OCI-LY7 (cell line): ENCODE measurements at places on chromosomes 12 and 14.

- no peak for DNase-seq
Measured at GRCh38 chr14:35366056-35366451, 38.5 kb downstream of the NFKBIA start.

- no peak for DNase-seq
Measured at GRCh38 chr14:75025082-75025481, 22.4 kb downstream of the EIF2B2 start.

DNA sequence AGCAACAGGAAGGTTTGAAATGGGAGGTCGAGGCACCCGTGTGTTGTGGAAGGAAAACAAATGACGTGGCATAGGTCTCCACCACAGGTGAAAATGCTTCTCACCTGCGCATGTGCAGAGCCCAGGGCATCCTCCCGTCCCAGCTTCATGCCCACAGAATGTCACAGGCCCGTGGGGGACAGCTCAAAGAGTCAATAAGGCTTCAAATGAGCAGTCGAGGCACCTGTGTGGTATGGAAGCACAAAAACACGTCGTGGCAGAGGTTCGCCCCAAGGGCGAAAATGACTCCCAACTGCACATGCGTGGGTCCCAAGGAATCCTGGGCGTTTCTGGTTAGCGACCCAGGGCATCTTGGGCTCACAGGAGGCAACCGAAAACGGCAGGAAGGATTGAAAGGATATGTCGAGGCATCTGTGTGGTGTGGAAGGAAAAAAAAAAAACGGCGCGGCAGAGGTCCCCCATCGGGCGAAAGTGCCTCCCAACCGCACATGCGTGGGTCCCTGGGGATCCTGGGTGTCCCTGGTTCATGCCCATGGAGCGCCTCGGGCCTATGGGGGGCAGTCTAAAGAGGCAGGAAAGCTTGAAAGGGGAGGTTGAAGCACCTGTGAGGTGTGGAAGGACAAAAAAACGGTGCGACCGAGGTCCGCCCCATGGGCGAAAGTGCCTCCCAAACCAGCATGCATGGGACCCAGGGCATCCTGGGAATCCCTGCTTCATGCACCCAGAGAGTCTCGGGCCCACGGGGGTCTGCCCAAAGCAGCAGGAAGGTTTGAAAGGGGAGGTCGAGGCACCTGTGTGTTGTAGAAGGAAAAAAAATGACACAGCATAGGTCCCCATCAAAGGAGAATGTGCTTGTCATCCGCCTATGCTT is 578.5 kb downstream of the ALG10 start:
- DNase-seq = no peak

- DNase-seq = peak; percentile 85
Measured at GRCh38 chr14:31084385-31084784, 58.2 kb upstream of the STRN3 start.

GRCh38 chr12:119153477-119154434 is 25.0 kb upstream of the HSPB8 start:
- no peak for DNase-seq

DNA sequence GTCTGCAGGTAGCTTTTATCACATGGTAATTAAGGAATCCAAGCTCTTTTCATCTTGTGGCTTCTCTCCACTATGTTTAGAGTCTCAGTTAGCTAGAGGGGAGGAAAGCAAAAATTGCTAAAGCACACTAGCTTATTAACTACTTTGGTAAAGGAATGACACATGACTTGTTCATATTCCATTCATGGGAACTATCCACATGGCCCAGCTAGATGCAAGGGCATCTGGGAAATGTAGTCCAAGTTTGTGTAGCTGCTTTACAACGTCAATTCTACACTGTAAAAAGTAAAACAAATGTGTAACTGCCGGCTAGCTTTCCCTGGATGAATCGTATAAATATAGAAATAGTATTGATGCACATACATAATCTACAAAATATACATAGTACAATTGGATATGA is 244.5 kb upstream of the LRFN5 start:
- no peak for DNase-seq

GRCh38 chr14:93462479-93462878 is 31.7 kb downstream of the UNC79 start:
- no peak for DNase-seq

DNA sequence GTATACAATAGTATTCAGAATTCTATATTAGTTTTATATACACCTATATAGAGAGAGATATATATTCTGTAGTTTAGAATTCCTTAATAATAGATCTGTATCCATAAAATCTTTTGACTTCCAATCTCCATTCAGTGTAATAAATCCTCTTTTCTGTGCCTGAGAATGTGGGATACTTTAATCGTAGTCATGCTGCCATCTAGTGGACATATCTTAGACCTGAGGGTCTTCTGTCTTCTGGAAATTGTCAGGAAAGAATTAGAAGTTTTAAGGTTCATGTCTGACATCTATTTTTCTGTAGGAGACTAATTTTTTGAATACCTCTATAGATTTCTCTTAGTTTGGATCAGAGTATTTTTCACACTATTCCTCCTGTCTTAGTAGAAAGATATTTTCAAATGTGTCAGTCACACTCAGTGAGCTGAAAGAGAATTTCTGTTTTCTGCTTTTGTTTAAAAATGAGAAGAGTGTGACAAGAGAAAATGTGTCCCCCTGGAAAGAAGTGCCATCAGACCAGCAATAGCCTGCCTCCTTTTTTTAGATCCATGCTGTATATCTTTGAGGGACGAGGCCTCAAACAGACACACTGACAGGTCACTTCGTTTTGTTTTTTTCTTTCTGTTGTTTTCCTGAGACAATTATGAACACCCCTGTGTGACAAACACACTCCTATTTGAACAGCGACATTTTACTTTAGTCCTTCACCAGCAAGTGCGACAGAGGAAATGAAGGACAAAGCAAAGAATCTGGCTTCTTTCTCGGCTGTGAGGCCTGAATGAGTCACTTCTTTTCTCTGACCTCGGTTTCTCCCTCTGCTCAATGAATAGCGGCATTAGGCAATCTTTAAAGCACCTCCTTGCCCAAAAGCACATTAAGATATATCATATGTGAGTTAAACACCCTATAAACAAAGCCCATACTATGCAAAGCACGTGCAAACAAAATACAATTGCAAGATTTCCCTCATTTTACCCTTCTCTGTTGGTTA is 96.3 kb downstream of the GALC start:
- peak; percentile 59 for DNase-seq

- DNase-seq = no peak
Measured at GRCh38 chr12:117036046-117036445, 63.2 kb downstream of the TESC start.

- no peak for DNase-seq
Measured at GRCh38 chr14:56059054-56059453, 59.2 kb upstream of the PELI2 start.

DNA sequence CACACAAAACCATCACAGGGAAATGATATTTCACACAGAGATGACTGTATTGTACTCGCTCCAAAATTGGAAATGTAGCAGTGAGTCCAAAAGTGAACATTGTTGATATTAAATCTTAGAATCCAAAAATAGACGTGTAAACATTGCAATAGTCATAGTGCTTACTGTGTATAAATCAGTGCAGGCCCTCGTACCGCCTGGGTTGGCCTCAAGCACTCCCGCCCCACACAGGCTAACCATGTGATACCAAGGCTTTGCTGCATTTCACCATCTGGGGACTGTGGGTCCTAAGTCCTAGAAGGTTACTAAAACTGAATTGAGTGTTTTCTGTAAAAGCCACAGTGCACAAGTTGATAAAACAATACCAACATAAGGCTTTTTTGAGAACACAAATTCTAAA is 107.3 kb downstream of the PPP2R5E start:
- peak; percentile 54 for DNase-seq

GRCh38 chr12:120010661-120011230 is 21.7 kb downstream of the BICDL1 start:
- no peak for DNase-seq

DNA sequence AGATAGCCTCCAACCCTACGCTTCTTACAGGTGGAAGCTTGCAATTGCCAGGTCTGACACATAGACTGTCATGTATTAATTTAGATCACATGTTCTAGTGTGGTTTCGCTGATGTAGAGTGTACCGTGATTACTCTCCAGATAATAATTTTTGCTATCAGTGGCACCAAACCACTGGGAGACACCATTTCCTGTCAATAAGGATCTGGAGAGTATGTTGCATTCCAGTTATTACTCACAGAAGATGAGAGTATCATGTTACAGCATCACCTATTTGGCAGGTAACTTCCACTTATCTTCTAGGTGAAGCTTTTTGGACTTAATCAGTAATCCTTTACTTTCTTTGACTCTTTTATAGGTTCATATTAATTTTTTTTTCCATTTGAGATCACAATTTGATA is 147.2 kb downstream of the HELB start:
- DNase-seq = no peak

DNA sequence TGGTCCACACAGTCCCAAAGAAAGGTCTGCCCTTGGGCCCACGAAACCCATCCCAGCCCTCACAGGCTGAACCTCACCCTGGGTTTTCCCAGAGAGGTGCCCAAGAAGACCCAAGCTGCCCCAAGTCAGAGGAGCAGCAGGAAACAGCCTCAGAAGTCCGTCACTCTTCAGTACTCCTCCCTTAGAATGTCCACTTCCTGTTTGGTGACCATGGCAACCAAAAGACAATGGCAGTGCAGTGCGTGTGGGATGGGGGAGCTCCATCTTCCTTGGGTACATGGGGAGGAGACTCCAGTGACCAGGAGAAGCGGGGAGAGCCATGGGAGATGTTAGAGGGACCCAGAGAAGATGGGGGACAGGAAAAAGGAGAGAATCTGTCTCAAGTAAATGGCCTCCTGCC is 11.3 kb downstream of the SELPLG start:
- DNase-seq = peak; percentile 61

GRCh38 chr12:4663971-4664505 is 15.1 kb downstream of the NDUFA9 start:
- no peak for DNase-seq

DNA sequence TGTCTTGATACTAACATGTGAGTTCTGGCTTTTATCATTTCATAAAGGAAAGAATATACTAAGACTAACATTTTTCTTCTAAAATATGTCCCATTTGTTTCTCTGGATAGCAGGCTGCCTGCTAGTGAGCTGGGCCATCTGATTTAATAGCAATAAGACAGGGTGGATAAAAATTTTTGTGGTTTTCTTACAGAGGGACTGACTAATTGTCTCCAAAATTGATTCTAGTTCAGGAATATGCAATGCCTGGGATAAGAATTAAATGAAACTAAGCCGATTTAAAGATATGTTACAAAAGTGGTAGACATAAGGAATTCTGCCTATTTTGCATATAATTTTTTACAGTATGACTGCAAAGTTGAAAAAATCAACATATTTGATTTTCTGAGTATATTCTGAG is 252.9 kb upstream of the NAV3 start:
- DNase-seq = no peak

GRCh38 chr14:101687756-101688546 is 73.6 kb upstream of the PPP2R5C start:
- no peak for DNase-seq

DNA sequence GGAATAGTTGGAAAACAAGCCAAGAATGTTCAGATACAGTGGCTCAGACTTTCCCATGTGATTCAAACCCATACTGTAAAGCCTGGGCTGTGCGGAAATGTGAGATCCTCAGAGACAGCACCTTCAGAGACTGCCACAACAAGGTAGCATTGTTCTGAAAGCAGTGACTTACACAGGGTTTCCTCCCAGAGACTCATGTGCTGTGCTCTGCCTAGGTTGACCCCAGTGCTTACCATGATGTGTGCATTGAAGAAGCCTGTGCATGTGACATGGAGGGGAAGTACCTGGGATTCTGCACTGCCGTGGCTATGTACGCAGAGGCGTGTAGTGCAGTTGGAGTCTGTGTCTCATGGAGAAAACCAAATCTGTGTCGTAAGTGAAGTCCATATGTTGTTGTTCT is 219.4 kb downstream of the LRRK2 start:
- DNase-seq = no peak

DNA sequence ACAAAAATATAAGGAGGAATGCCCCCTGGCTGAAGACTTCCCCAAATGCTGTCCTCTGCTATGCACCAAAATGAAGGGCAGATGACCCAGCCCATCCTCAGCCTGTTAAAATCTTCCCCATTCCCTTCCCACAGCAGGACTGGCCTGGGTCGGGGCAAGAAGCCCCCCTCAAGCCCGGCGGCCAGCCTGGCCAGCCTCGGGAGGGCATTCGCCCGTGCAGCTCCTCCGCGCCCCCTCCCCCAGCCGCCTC is 413 bp downstream of the RARG start:
- DNase-seq = no peak

DNA sequence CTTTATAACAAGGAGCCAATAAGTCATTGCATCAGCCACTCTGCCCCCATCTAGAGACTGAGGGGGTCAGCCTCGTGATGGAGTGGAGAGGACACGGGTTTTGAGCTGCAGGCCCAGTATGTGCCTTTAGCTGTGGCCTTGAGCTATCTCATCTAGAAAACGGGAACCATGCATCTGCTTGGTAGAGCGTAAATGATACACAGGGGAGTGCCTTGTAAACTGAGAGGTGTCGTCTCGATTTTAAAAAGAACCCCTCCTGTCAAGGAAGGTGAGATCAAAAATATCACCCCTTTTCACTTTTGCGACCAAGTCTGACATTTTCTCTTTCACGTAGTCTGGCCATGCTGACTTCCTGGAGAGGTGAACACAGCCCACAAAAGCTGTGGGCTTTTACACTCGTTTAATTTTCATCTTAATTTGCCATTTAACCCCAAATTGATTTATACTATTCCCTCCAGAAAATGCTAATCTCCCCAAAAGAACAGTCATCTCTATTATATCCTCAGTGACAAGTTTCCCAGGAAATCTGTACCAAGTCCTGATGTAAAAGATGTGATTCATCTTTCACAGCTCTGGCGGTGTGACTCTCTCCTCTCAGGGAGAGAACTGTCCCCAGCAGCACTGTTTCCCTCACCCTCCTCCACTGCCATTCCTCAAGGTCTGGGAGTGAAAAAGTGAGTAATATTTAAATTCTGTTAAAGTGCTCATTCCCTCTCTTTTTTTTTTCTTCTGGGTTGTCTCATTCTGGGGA is 30.6 kb downstream of the VCPKMT start:
- peak; percentile 79 for DNase-seq

DNA sequence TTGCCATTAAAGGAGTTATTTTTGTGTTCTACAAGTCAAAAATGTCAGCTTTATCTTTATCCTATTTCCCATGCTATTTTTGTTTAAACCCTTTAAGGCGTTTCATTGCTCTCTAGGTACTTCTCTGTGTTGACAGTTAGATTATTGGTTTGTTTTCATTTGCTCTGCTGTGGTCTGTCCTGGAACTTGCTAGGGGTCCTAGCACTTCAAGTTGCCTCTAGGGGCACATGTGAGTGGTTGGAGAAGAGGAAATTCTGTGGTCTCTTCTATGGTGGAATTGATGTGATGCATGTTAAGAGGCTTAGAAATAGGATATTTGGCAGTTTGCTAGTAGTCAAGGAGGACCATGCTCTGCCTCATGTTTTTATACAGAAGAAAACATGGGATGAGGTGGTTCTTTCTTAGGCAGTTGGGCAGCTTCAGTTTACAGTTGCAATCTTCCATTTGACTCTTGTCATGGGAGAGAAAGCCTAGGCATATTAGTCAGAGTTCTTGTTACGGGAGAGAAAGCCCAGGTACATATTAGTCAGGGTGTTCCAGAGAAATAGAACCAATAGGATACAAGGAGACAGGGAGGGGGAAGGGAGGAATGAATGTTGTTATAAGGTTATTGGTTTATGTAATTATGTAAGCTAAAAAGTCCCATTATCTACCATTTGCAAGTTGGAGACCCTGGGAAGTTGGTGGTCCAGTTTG is 14.4 kb downstream of the TTLL5 start:
- DNase-seq = peak; percentile 20
